ENCODE measurements at places on chromosomes 7 and 10.

DNA sequence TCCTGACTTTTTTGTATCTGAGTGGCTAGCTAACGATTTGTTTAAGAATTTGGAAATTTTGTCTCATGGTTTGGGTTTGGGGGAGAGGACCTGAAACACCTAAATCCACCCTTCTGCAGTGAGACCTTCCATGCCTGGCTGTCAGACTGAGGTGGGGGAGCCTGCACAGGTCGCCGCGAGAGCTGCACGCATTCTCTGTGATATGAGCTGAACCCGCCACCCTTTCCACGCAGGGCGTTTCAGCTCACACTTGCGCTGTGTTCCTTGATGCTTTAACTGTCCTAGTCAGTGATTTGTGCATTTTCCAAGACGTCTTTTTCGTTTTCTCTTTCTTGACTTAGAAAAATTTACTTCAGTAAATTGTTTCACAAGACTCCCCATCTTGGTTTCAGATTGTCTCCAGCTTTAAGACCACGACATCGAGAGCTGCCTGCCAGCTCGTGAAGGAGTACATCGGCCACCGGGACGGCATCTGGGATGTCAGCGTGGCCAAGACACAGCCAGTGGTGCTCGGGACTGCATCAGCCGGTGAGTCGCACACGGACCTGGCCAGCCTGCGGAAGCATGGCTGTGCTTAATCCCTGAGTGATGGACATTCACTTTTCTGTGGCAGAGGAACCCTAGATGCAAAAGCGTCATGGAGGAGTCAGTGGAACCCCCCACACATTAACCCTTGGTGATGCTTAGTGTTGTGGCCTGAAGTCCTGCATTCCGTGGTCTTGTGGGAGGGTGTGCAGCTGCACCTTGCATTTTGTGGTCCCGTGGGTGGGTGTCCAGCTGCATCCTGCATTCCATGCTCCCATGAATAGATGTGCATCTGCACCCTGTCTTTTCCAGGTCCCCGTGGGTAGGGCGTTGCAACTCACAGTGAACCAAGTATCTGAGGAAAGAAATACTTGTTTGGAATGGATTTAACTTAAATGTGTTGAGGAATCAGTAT lies 28.1 kb downstream of the WDR37 start:
- DNase-seq, result no peak

DNA sequence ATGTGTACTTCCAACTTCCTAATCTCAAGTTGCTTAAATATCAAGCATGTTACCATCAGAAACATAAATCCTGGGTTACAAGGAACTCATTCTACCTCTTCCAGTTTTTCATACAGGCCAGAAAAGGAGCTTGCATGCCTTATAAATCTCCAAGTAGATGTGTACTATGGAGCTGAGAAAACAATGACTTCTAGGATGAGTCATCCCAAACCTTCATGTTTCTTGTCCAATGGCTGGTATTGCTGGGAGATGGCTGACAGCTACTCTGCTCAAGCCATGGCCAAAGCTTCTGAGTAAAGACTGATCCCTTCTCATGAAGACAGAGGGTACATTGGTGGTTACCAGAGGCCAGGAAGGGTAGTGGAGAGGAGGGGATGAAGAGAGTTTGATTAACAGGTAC lies 8.6 kb downstream of the RAPGEF5 start:
- no peak for DNase-seq

DNA sequence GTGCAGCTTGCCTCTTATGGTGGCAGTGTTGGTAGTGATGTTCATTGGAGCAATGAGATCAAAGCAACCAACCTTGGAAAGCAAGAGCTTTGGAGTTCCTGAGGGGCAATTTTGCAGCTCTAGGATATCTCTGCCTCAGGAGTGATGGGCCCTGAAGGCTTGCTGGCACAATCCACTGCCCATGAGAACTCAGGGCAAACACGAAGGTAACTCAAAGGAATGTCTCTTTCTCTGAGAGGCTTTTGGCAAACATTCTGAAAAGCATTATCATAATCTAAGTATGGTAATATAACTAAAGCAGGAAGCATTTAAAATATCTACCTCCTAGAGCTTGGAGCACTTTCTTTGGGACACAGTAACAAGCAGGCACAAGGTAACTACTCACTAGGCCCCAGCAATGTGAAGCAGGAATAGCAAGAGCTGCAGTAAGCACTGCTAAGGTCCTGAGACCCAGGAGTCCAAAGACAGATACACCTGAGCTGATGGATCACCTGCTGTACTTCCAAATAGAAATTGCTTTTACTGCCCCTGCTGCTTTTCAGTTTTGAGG lies 103.1 kb downstream of the NRF1 start:
- DNase-seq, result no peak

DNA sequence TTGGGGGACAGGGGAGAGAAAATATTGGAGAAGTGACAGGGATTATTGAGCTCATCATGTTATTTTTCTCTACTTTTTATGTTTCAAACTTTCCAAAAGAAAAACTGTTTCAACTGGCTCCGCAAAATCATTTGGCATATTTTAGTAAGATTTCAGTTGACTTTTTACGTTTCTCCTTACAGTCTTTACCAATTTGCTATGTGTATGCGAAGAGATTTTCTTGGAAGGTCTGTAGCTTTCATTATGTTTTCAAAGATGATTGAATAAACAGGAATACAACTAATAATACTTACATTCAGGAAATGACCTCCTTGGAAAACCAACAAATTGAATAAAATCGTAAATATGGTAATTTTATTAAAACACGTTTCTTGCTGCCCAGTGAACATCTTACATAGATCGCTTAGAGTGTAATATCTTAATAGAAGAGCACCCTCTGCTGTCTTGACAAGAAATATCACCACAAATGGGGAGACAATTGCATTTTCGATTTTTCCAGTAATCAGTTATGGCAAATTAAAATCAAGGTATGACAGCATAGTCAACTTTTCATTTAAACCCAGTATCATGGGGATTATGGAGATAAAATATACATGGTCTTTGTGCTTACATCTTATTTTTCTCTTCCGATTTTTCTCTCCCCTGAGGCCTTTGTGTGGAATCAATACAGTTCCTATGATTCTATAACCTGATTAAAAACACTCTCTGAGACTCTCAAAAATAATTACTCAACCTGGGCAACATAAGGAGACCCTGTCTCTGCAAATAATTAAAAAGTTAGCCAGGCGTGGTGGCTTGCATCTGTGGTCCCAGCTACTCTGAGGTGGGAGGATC lies 43.1 kb downstream of the MBL2 start:
- no peak for DNase-seq

DNA sequence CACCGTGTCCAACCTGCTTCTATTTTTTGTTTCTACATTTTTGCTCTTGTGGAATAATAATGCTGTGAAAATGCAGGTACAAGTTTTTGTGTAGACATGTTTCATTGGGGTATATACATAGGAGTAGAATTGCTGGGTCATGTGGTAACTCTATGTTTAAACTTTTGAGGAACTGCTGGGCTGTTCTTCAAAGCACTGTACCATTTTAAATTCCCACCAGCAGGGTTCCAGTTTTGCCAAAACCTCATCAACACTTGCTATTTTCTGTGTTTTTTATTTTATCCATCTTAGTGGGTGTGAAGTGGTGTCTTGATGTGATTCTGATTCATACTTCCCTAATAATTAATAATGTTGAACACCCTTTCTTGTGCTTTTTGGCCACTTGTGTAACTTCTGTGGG lies 138.6 kb downstream of the RGS10 start:
- DNase-seq, result no peak

GRCh38 chr7:96996111-96996957 lies 9.0 kb upstream of the DLX6 start:
- no peak for DNase-seq

GRCh38 chr10:66252986-66253385 lies 672.9 kb upstream of the LRRTM3 start:
- no peak for DNase-seq

- no peak for DNase-seq
Observed at GRCh38 chr10:14665304-14665703, 109.4 kb downstream of the FAM107B start.

GRCh38 chr10:113108194-113108835 lies 158.3 kb downstream of the TCF7L2 start:
- peak; percentile 1 for DNase-seq

- DNase-seq, result no peak
Observed at GRCh38 chr7:142851919-142852318, 3.0 kb upstream of the EPHB6 start.

- no peak for DNase-seq
Observed at GRCh38 chr7:75921479-75921878, 6.5 kb downstream of the POR start.

GRCh38 chr10:103922659-103923058 lies 4.7 kb upstream of the STN1 start:
- DNase-seq, result no peak

- no peak for DNase-seq
Observed at GRCh38 chr7:2359610-2360009, 5.0 kb downstream of the EIF3B start.

GRCh38 chr10:8449909-8450308 lies 395.4 kb downstream of the GATA3 start:
- DNase-seq, result no peak

GRCh38 chr7:151871904-151872303 lies 5.0 kb downstream of the PRKAG2 start:
- no peak for DNase-seq

DNA sequence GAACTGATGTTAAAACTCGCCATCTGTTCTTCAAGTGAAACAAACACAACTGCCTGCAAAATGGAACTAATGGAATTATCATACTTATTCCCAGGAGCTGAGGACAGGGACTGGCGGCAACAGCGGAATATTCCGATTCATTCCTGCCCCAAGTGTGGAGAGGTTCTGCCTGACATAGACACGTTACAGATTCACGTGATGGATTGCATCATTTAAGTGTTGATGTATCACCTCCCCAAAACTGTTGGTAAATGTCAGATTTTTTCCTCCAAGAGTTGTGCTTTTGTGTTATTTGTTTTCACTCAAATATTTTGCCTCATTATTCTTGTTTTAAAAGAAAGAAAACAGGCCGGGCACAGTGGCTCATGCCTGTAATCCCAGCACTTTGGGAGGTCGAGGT lies 24.7 kb upstream of the MCM10 start:
- no peak for DNase-seq

DNA sequence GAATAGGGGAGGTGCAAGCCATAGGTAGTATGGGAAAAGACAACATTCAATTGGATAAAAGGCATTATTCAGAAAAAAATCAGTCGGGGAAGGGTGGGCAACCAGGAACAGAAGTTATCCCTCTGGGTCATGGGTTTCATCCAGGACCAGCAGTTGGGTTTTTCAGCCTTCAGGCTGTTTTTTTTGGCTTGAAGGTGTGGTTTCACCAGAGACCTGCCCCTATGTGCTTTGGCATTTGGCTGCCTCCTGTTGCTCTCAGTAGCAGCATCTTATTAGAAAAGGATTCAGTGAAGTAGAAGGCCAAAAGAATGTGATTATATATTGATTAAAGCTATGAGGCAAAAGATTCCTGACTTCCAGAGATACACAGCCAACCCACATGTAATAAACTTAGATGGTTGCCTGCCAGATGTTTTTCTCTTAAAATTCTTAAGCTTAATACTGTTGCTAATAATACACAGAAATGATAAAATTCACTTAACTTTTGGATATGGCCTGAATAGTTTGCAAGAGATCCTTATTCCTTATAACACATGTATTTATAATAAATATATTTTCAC lies 251.7 kb upstream of the CSTF2T start:
- no peak for DNase-seq

GRCh38 chr10:112687647-112688046 lies 240.6 kb downstream of the VTI1A start:
- no peak for DNase-seq

DNA sequence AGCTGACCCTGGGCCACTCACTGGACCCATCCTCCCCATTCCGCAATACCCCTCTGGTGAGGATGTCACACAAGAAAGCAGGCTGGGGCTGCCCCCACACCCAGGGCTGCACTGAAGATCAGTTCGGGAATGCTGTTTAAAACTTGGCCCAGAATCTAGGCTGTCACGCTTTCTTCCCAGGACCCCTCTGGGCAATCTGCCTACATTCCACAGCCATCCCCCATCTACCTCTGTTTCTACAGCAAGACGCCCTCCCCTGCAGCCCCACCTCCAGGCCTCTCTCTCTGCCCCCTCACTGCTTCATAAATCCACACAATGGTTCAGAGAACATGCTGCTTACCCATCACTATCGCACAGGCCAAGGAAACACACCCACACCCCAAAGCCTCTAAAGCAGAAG lies 36.1 kb downstream of the XPNPEP1 start:
- DNase-seq, result no peak

GRCh38 chr10:30818010-30818660 lies 188.6 kb upstream of the LYZL2 start:
- DNase-seq, result no peak

DNA sequence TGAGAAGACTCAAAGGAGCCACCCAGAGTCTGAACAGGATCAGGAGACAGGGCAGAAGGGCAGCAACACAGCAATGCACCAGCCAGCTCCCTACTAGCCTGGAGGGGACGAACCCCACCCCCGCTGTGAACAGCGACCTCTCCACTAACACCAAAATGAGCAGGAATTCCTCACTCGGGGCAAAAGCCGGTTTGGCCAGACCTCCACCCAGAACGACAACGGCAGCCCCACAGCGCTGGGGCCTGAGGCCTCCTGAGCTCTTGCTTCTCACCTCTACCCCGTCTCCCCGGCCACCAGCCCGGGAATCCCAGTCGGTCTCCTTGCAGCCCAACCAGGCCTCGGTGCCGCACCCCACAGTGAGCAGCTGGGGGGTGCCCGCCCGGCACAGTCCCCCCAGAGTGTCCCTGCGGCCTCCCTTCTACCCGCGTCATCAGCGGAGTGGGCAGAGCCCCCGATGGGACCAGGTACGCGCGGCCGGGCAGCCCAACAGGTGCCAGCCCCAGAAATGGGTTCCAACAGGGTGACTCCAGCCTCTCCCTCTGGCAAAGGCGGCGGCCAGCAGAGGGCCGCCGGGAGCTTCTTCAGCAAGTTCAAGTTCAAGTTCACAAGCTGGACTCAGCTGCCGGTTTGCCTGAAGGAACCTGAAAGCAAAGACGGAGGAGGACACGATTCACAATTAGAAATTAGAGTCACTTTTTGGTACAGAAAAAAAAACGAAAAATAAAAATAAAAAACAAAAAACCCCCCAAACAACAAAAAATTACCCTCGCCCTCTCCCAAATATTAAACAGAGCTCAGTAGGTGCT lies 129.0 kb downstream of the MARCHF5 start:
- no peak for DNase-seq

DNA sequence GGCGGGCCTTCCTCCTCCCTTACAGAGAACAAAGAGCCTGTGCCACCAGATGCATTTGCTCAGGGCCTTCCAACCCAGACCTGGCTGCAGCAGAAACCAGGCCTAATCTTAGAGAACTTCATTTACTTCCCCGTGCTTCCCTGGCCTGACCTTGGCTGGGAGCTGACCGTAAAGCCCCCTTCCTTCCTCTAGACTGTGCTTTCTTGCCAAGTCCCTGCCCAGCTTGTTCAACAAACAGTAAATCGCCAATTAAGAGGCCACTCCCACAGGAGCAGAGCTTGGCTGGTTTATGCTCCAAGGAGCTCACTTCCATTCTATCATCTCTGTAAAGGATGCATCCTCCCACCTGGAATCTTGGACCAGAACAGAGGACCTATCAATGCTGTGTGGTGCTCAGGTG lies 110.9 kb downstream of the COL13A1 start:
- DNase-seq, result no peak
